ENCODE measurements at places on chromosomes 11 and 22. TPM values are rescaled to one million over a fixed set of nuclear protein-coding genes. Genes with fewer than 3 reads are reported as not detected.

GRCh38 chr11:20125927-20126326 is 34.3 kb downstream of the DBX1 start:
- DNase-seq, result no peak

- DNase-seq, result no peak
These were observed 43.4 kb downstream of the PARVG start for GRCh38 chr22:44224166-44224565.

DNA sequence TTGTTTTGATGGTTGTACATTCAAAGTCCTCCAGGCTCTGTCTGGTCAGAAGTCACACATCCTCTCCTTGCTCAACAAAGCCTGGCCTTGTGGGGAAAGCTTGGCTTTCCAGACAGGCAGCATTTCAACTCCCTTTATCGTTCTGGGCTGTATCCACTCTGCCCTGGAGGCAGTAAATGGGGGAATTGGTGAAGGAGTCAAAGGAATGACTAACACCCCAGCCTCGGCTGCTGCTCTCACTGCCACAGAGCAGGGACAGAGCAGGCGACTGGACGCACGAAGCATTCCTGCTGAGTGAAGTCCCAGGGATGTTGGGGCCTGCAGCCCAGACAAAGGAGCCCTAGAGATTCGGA is 52.8 kb downstream of the WNT11 start:
- no peak for DNase-seq

GRCh38 chr11:63805844-63806415 is 7.3 kb upstream of the SPINDOC start:
- DNase-seq, result no peak

GRCh38 chr11:45031912-45032519 is 81.3 kb upstream of the TP53I11 start:
- DNase-seq, result no peak

DNA sequence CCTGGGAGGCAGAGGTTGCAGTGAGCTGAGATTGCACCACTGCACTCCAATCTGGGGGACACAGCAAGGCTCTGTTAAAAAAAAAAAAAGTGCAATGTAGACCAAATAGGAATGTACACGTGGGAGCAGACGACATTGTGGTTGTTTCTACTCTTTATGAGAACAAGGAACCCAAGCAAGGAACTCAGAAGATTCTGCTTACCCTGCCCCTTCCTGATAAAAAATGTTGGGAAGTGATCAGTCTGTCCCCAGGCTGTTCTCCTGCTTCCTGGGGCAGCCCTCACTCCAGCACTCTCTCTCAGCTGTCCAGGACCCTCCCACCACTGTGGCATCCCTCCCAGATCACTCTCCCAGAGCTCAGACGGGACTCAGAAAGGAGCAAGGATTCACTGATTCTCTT is 31.8 kb downstream of the SLCO2B1 start:
- no peak for DNase-seq

The C22orf31 gene
- not detected for total RNA-seq

- DNase-seq, result peak; percentile 83
These were observed 102.5 kb downstream of the TIMP3 start for GRCh38 chr22:32904044-32904443.

GRCh38 chr11:103970701-103971249 is 65.7 kb upstream of the DDI1 start:
- DNase-seq, result no peak

GRCh38 chr11:122246874-122247273 is 130.9 kb upstream of the BLID start:
- DNase-seq, result no peak

DNA sequence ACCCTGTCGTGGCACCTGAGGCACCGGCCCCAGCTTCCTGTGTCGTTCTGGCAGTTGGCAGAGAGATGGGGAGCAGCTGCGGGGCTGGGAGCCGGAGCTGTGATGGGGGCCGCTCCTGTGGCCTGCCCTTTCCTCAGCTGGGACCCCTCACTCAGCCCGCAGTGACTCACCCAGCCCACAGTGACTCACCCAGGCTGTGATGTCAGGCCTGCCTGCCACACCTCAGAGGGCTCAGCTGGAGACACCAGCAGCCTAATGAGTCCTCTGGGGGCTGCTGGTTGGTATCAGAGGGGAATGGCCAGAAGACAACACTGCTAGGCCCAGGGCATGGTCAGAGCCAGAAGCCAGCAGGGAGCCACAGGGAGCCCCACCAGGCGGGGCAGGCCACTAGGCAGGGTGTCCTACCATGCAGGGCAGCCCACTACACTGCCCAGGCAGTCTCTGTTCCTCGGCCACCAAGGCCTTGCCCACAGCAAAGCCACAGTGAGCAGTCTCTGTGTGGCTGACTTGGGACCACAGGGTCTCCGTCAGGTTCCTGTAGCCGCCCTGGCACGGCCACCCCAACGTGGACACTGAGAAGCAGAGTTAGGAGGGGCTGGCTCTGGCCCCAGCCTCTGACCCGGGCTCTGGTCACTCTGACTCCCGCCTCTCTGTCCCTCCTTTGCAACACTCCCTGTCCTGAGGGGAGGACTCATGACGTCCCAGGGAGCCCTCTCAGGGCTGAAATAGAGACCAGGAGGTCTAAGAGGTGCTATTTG is 4.2 kb upstream of the FXYD2 start:
- no peak for DNase-seq
